HS-27A (cell line): ENCODE measurements at places on chromosomes 3 and 15.

DNA sequence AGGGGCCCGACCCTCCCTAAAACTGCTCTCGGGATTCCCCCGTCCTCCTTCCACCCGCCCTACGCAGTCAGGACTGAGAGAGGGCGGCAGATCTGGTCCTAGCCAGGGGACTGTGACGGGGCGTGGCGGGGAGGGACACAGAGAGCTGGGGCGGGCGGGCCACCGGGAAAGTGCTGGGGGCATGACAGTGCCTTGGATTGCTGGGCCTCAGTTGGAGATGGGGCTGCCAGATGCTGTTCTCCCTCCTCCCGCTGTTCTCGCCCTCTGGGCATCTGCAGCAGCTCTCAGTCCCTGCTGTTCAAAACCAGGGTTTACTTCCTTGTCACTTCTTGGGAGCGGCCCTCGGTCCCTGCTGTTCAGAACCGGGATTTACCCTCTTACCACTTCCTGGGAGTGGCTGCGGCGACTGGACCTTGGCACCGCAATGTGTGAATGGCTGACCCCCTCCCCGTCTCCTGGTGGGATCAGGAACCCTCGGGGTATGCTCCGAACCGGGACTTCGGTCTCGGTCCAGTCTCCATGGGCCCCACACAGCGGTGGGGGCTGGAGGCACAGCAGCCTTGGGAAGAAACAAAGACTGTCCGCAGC lies 1.8 kb upstream of the RPP25 start:
- DNase-seq: no peak

DNA sequence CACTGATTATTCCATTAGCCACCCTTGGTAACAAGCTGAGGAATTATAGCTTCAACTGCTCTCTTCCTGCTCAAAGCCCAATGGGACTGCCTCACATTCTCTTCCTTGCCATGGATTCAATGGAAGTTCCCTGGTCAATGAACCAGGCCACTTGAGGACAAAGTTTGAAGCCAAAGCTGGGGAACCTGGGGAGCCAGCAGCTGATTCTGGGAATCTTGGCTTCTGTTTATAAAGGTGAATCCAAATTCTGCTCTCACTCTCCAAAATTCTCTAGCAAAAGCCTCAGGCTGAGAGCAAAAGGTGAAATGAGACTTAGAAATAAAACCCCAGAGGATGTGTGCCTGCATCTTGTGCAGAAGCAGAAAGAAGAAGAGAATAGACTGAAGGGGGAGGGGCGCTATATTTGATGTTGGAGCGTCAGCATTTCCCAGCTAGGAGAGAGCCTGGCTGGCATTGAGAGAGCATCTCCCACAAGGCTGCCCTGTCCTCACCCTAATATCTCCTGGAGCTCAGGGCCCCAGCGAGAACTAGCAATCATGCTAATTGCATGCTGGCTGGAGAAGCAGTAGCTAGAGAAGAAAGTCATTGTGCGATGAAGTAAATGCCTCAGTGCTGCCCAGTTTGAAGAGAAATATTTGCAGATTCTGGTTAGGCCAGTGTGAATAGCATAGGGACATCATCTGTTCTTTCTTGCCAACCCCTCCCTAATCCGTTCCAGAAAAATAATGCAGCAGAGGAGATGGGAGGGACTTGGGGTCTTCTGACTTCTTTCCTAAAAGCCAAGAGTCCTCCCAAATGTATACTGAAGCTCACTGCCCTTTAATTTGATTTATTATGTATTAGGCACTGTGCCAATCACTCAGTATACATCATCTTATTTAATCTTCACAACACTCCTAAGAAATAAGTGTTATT lies 34.9 kb upstream of the GAP43 start:
- DNase-seq: no peak

DNA sequence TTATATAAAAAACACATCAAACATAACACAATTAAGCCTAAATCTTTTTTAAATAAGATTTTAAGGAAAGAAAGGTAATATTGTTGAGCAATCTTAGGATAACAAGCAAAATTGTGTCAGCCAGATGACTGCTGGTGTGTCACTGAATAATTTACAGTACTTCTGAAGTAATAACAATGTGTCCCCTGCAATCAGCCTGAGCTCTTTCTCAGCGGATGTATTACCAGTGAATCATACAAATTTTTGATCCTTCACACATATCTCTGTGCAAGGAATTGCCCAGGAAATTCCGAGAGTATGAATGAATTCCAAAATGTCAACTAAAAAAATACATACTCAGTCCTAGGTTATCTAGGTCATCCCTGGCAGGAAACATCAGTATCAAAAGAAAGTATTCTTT lies 76.6 kb upstream of the PTX3 start:
- DNase-seq: peak; percentile 91

DNA sequence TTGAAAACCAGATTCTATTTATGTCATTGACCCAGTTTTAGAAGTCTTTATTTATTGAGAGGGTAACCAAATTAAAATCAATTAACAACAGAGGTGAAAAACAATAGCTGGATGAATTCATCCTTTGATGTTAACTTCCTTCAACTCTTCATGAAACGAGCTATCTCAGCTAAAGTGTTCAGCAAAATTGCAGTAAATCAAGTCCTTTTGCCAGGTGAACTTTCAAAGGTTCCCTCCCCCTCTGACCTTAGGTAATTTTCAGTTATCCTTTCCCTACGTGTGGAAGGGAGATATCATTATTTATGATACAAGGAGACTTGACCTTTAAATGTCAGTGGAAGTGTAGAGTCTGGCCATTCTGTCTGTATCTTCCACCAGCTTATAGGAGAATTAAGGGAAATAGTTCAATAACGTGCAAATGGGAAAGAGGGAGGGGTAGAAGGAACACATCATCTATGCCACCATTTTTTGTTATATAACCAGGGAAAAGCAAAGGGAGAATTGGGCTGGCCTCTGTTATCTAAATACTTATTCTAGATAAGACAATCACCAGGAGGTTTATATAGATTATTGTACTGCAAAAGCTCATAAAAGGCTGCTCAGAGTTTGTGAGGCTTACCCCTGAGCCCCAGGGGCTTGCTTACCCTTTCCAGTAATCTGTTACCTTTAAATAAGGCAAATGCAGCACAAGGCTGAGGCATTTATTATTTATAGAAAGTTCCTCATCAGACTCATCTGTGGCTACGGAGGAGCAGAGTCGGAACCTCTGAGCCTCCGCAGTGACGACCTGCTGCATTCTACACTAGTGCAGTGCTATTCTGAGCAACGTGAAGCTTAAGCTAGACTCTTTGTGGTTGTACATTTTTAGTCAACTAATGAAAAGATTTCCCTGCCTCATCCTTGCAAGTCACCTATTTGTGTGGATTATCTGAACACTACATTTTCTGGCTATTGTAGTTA lies 97.7 kb upstream of the ZBED2 start:
- DNase-seq: no peak

DNA sequence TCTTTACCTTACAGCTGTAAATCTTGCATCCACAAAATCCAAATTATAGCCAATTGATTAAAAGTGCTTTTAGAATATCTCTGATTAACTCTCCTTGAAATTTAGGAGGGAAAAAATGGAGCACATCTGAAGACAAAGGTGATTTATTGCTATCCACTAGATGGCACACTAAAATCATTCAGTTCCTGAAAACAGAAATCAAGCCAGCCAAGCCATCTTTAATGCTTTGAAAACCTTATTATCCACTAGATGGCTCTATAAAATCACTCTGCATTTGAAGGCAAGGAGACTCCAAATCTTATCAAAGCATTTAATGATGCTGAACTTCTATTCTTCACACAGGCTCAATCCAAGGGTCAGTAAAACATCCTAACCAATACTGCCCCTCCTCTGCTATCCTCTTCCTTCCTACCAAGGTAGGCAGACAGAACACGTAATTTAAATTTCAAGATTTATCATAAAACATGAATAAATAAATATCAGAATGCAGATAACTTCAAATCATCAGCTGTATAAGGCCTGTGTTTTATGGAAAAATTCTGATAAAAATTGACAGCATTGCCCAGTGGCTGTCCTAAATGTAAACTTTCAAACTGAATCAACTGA lies 48.4 kb downstream of the GOLIM4 start:
- peak; percentile 43 for DNase-seq

GRCh38 chr3:28326458-28326926 lies 22.0 kb upstream of the ZCWPW2 start:
- no peak for DNase-seq

GRCh38 chr15:52681441-52681840 lies 2.3 kb upstream of the ATOSA start:
- no peak for DNase-seq

DNA sequence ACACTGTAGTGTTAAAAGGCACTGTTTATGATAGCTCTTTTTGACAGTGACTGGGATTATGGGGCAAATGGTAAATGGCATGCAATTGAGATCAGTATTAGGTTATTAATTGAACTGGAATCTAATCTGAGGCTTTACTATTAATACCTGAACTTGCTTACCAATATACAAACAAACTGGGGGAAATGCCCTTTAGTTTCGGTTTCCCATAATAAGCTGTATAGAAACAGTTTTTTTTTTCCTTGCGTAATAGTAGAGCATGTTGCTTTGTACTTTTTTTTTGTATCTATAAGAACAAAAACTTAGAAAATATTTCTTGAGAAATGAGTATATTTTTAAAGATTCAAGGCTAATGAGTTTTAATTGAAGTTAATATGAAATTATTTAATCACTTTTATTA lies 95.0 kb downstream of the FNDC3B start:
- no peak for DNase-seq

DNA sequence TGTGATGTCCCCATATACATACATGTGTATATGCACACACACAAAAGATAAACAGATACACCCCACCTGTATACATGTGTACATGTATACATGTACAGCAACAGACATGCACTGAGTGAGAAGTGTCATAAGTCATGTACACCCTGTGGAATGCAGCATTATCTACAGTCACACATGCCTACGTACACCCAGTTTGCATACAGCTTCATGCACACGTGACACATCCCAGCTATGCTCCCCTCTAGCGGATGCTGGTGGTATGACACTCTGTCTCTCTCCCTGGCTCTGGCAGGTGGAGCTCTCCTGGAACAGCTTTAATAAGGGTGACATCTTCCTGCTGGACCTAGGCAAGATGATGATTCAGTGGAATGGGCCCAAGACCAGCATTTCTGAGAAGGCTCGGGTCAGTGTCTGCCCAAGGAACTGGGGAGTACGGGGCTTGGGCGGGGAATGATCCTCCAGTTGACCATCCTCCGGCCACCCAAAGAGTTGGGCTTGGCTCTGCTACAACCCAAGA lies 6.3 kb downstream of the VILL start:
- DNase-seq: peak; percentile 52

GRCh38 chr3:119181765-119182164 lies 8.4 kb downstream of the UPK1B start:
- DNase-seq: peak; percentile 59

DNA sequence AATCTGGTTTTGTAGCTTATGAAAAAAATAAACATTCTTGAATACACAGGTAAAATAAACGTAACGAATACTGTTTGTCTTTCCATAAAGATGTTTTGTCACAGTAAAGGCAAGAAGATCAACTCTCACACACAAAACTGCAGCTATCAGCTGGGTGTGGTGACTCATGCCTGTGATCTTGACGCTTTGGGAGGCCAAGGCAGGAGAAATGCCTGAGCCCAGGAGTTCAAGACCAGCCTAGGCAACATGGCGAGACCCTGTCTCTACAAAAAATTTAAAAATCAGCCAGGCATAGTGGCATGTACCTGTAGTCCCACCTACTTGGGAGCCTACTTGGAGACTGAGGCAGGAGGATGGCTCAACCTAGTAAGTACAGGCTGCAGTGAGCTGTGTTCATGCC lies 39.6 kb downstream of the CBLB start:
- no peak for DNase-seq

DNA sequence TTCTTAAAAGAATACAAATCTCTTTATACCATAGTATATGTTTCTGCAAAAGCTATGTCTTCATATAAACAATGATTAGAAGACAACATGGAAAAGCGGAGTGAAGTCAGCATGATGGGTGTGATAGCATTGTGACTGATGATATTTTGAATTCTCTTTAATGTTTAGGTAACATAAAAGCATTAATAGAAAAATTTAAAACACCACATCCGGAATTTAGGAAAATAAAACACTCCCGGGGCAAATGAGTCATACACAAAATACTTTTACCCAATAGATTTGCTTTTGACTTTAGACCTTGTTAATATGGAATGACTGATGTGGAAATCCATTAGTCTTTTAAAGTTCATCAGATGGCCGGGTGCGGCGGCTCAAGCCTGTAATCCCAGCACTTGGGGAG lies 134.7 kb downstream of the P3H2 start:
- no peak for DNase-seq

DNA sequence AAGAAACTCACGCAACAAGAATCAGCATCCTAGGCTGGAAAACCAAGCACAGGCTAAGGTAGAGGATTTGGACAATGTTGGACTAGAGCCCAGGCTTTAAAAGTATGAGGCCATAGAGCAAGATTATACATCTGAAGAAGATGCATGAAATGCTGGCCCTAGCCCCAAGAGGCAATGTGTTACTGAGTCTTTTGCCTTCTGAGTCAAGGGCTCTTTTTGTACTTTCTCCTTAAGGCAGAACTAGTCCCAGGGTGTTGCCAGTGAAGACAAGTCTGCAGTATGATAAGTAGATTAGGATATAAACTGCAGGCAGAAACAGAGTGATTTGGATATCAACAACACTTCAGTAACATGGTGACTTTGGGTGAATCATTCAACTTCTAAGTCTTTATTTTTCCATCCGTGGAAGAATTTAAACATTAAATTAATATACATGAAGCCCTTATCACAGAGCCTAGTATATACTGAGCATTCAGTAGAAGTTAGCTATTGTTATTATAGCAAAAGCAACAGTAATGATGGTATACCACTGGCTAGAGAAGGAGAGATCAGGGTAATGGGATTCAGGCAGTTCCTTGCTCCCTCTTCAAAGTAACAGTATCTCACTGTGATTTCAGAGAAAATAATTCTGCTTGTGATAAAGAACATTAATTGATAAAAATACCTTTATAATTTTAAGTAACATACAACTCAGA lies 99.9 kb upstream of the MLF1 start:
- no peak for DNase-seq

- no peak for DNase-seq
Measured at GRCh38 chr3:175057401-175057800, 198.3 kb downstream of the NAALADL2 start.

- DNase-seq: no peak
Measured at GRCh38 chr3:140166861-140167599, 232.0 kb downstream of the CLSTN2 start.

DNA sequence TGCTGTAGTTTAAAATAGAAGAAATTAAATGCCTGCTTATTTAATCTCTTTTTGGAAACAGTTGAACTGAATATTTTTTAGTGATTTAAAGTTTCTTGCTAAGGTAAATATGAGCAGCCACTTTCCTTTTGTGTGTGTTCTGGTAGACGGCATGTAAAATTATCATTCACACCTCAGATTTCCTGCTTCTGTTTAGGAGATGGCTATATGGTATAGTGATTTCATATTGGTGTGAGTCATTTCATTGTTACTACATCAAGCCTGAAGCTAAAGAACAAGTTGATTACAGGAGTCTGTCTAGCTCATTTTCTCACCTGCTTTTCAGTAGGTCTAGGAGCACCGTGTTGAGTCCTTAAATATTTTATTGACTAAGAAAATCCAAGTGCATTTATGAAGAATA lies 2.2 kb downstream of the LRCH3 start:
- no peak for DNase-seq
